ENCODE measurements at places on chromosomes 5 and 9.
A peak's percentile ranks its signal among the peaks of the same experiment; 100 is the strongest.

DNA sequence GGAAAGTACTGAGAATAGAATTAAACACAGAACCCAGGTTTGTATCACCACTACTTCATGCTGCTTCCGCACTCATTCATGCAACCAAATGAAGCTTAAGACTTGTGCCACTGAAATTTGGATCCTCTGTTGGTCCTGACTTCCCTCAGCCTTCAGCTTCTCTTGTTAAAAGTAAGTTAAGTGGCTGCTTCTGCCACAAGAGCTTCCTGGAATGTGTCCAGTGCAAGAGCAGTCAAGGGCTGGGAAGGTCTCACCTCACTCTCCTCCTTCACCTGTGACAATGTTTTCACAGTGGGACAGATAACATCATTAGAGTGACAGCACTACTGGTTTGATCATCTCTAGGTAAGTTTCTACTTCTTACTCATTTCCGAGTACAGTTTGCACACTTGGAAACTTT lies 7.9 kb downstream of the SNCAIP start:
- no peak for DNase-seq

GRCh38 chr9:3823842-3824475 lies 298.2 kb upstream of the RFX3 start:
- DNase-seq, result no peak

GRCh38 chr9:69619233-69619632 lies 52.9 kb downstream of the APBA1 start:
- DNase-seq, result no peak

GRCh38 chr9:124296796-124297550 lies 39.2 kb downstream of the NEK6 start:
- DNase-seq, result no peak

DNA sequence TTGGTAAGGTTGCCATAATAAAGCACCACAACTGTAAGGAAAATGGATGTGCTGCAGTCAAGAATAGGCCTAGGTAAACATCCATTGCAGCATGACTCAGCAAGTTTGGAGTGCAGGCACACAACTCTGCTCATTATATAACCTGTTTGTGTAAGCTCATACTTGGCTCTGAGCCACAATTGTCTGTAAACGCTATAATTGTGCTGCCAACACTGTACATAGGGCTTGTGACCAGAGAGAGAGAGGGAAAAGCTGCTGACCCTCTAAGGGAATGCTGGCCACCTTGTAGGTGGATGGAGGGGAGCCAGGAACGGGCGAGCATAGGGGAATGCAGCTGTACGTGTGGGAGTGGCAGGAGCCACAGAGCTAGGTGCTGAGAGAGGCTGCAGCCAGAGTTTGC lies 2186.5 kb upstream of the ACO1 start:
- no peak for DNase-seq

- no peak for DNase-seq
These were observed 362.8 kb downstream of the MRPS30 start for GRCh38 chr5:45171563-45171962.

DNA sequence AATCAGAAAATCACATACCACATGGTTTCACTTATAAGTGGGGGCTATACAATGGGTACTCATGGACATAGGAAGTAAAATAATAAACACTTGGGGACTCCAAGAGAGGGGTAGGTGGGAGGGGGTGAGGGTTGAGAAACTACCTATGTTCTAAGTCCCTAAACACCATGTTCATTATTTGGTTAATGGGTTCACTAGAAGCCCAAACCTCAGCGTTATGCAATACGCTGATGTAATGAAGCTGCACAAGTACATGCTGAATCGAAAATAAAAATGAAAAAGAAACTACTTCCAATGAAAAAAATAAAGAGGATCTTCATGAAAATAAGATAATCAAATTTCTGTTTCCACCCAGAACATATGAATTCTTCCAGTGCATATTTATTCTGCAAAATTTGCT lies 208.5 kb downstream of the TMEM161B start:
- DNase-seq, result no peak

DNA sequence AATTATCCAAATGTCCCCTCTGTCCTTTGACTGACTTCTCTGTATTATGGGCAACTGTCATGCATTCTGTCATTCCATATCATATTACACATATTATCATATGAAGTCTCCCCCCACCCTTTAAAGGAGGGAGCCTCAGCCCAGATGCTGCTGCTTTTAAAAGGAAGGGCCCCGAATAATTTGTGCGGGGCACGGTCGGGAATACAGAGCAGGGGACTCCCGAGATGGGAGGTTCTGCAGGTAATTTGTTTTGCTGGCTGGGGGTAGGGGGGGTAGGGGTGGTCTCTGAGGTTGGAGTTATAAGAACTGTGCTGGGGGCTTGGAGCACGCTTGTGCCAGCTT lies 10.1 kb upstream of the LHX2 start:
- DNase-seq, result no peak

GRCh38 chr5:35660451-35660850 lies 42.8 kb downstream of the SPEF2 start:
- DNase-seq, result no peak

DNA sequence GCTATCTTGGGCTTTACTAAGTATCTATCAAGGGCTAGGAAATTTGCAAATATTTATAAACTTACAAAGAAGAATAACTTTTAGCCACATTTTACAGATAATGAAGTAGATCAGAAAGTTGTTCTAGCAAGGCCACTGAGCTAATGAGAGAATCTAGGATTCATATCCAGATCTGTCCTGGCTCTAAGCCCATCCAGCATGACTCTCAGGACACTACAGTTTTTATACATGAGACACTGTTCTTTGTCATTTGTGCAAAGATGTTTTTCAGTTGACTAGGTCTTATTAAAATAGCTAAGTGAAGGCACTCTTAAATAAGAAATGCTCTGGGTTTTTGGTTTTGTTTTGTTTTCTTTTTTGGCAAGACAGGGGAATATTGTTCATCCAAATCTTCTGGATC lies 273.1 kb downstream of the GABRB2 start:
- DNase-seq, result no peak

GRCh38 chr5:89010512-89010911 lies 127.5 kb upstream of the MEF2C start:
- DNase-seq, result no peak

GRCh38 chr9:18368206-18368605 lies 105.7 kb upstream of the ADAMTSL1 start:
- DNase-seq, result no peak

- no peak for DNase-seq
These were observed 126.3 kb downstream of the TRIO start for GRCh38 chr5:14269395-14269794.

DNA sequence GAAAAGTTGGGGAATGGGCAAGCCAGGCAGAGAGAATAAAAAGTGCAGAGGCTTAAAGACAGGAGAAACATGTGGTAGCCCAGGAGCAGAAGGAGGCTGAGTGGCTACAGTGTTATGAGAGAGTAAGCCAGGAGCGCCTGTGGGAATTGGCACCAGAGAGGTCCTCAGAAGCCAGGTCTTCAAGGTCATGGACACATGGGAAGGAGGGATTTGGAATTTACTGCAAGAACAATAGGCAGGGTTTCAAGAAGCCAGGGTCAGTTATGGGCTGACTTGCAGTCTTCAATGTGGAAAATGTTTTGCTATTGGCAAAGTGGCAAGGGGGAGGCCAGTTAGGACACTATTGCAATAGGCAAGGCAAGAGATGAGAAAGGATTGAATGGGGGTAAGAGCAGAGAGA lies 29.3 kb downstream of the ERAP1 start:
- DNase-seq, result no peak

GRCh38 chr5:84487963-84488362 lies 103.3 kb upstream of the EDIL3 start:
- DNase-seq, result no peak

GRCh38 chr5:172466062-172466461 lies 11.7 kb upstream of the SH3PXD2B start:
- DNase-seq, result no peak

- no peak for DNase-seq
These were observed 38.8 kb upstream of the PRDM9 start for GRCh38 chr5:23468658-23469057.

DNA sequence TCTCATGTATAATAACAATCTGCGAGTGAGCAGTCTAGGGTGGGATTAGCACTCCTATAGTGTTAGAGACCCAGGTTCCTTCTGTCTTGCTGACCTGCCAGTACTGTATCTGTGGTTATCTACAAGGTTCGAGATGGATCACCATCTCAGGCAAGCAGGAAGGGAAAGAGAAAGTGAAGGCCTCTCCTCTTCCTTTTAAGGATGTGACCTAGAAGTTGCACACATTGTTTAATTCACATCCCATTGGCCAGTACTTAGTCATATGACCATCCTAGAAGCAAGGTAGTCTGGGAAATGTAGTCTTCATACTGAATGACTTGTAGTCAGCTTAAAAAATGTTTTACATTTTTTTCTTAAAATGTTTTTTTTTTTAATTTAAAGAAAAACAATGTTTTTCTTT lies 168.6 kb downstream of the CARTPT start:
- DNase-seq, result peak; percentile 63

- no peak for DNase-seq
These were observed 92.8 kb downstream of the ARHGEF28 start for GRCh38 chr5:73718762-73719161.

- DNase-seq, result no peak
These were observed 115.6 kb downstream of the XRCC4 start for GRCh38 chr5:83192947-83193346.

DNA sequence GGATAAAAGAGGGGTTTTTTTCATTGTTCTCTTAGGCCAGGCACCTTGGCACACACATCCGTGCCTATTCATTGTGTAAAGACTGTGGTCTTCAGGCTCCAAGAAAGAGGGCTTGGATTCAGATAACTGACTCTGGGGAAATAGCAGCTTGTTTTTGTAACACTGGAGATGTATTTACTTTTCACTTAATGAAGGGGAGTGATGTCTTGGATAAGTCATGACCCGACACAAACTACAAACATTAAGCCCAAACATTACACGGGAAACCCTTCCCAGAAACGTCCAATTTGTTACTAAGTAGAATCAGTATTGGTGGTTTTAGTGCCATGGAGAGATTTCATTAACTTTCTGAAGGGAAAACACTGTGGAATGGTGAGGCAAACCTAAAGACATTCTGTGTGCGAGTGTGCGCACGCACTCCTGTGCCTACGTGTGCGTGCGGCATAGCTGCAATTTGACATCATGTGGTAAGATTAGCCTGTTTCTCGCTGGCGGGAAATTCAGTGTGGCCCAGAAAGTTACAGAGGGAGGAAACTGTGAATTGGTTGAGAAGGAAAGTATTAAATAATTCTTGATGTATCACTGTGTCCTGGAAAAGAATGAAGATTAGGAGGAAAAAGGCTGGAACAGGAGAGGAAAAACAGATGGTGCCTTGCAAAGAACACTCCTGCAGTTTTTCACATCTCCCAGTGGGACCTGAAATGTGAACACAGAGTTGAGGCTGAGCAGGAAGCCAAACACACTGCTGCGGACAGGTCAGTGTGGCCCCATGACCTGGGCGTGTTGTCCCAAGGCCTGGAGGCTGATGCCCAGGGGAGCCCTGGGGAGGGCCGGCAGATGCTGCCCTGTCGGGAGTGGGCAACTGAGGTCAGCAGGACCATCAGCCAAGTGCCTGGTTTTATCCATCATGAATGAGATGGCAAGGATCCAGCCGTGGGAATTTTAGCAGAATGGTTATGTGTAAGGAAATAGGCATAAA lies 108.5 kb downstream of the GAS1 start:
- no peak for DNase-seq

GRCh38 chr5:143372187-143372829 lies 31.2 kb downstream of the NR3C1 start:
- peak; percentile 76 for DNase-seq

- no peak for DNase-seq
These were observed 23.1 kb downstream of the PRELID2 start for GRCh38 chr5:145811834-145812625.

DNA sequence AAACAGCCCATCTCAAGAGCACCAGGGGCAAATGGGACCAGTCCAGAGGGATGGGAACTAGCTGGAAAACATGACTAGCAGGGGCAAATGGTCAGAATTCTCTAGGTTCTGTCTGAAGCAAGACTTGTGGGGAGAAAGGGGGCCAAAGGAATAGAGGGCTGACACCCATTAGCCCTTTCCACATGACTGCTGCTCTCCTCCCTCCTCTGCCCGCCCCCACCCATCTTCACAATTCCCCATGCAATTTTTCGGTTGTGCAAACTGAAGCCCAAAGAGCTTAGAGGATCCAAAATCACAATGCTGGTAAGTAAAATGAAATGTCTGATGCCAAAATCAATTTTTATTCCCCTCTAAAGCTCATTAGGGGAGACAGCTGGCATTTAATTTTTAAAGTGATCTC lies 207.1 kb downstream of the DCP2 start:
- no peak for DNase-seq

Measured in DMS 273 treated with DMSO at 0.1 percent for 48 hours (cell line).